ENCODE measurements at places on chromosomes 7 and 10.

DNA sequence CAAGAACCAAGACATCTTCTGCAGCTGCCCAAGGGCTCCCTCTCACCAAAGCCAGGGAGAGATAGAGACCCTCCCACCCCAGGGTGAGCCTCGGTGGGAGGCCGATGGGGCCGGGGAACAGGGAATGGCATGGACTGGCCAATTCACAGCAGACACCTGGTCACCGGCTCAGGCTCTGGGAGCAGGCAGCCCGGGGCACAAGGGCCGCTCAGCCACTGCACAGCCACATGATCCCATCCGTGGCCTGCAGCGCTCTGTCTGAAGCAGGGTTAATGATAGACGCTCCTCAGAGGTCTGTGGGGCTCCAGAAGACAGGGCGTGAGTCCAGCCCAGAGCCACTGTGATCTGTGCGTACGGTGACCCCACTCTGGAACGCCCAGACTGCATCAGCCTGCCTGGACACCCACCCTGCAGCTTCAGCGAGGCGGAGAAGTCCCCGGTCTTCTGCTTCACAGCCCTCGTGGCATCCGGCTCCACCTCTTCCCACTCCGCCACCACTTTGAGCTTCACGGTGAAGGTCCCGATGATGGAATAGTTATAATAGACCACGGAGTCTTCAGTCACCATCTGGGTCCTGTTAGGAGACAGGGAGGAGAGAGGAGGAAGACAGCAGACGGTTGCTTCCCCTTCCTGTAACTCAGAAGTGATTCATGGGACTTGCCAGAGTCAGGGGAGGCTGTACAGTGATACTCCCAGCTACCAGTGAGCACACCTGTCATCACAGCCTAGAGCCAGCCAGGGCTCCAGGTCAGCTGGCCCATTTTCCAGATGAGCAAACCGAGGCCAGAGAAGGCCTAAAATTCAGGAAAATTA, 14.0 kb downstream of the TMEM130 start:
- DNase-seq, result no peak

GRCh38 chr7:636396-636795, 90.1 kb upstream of the DNAAF5 start:
- DNase-seq, result no peak

GRCh38 chr7:129098409-129099084, 43.6 kb upstream of the TNPO3 start:
- DNase-seq, result no peak

DNA sequence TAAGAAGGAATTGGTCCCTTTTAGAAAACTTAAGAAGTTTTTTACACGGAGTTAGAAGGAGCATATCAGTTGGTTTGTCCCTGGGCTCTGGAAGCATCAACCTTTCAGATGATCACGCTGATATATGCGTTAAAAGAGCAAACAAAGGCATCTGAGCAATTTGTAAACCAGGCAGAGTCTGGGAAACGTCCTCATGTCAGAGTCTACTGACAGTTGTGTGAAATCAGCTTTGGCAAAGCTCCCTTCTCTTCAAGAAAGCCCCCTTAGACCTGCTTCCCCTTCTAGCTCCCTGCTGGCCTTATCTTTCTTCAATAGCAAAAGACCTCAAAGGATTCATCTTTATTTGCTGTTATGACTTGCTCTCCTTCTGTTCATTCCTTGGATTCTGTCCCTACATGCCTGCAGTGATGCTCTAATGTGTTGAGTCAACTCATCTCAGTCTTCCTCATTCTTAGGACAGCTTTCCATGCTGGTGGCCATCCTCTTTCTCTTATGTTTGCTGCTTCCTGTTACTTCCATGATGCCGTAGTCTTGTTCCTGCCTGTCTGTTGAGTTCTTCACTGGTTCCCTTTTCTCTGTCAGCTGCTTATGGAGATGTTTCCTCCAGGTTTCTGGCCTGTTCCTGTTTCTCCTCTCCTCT, 106.5 kb upstream of the BMPER start:
- DNase-seq, result no peak

- no peak for DNase-seq
Observed at GRCh38 chr7:9149499-9150082, 716.2 kb downstream of the NXPH1 start.

Data from hindlimb muscle (tissue), 1 donor.